ENCODE measurements at places on chromosomes 7 and 10.

DNA sequence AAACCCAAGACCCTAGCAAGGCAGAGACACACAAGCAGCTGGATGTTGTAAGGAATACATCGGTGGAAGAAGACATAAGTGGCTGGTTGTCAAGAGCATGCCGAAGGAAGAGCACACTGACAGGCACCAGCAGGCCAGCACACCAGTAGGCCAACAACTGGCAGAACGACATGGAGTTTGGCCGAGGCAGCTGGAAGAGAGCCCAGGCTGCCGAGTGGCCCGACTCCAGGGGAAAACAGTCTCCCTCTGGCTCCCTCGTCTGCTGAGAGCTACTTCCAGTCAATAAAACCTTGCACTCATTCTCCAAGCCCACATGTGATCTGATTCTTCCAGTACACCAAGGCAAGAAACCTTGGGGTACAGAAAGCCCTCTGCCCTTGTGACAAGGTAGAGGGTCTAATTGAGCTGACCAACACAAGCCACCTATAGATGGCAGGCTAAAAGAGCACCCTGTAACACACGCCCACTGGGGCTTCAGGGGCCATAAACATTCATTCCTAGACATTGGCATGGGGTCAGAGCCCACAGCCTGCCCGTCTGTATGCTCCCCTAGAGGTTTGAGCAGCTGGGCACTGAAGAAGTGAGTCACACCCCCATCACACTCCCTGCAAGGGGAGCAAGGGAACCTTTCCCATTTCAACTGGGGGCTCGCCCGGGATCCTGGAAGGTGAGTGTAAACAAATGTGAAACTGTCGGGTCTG, 14.7 kb upstream of the TNS3 start:
- no peak for DNase-seq

DNA sequence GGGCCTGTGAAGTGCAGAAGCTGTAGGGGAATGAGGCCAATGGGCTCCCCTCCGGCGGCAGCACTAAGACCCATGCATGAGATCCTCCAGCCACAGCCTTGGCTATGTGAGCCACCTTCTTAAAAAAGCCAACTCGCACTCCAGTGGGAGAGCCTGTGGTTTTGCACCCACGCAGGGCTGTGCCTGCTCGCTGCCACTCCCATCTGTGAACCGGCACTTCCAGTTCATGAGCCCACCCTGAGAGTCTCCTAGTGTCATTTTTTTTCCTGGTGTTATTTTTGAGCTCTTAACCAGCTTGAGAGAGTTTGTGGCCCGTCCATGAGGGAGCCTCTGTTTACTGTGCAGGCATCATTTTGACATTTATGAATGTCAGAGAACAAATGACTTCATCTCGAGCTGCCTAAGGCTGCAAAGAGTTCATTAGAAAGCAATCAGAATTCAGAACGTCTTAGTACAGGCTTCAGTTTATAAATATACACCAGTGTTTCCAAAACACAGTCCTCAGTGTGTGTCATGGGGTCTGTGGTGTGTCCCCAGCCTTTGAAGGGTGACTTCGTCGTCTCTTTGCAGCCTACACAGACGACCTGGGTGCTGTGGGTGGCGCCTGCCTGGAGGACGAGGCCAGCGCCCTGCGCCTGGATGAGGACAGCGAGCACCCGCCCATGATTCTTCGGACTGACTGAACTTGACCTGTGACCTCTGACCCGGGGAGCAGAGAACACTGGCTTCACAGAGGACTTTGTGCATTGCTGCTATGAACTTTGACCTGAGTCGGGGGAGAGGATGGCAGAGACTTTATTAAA, 40.4 kb downstream of the WIPI2 start:
- no peak for DNase-seq

- no peak for DNase-seq
Observed at GRCh38 chr7:1041551-1042491, 2.5 kb upstream of the GPR146 start.

- DNase-seq, result no peak
Observed at GRCh38 chr7:116193329-116194087, 16.8 kb upstream of the TES start.

GRCh38 chr7:134784251-134785049, 5.0 kb downstream of the CALD1 start:
- no peak for DNase-seq

- DNase-seq, result no peak
Observed at GRCh38 chr10:29611781-29612381, 22.9 kb downstream of the SVIL start.

DNA sequence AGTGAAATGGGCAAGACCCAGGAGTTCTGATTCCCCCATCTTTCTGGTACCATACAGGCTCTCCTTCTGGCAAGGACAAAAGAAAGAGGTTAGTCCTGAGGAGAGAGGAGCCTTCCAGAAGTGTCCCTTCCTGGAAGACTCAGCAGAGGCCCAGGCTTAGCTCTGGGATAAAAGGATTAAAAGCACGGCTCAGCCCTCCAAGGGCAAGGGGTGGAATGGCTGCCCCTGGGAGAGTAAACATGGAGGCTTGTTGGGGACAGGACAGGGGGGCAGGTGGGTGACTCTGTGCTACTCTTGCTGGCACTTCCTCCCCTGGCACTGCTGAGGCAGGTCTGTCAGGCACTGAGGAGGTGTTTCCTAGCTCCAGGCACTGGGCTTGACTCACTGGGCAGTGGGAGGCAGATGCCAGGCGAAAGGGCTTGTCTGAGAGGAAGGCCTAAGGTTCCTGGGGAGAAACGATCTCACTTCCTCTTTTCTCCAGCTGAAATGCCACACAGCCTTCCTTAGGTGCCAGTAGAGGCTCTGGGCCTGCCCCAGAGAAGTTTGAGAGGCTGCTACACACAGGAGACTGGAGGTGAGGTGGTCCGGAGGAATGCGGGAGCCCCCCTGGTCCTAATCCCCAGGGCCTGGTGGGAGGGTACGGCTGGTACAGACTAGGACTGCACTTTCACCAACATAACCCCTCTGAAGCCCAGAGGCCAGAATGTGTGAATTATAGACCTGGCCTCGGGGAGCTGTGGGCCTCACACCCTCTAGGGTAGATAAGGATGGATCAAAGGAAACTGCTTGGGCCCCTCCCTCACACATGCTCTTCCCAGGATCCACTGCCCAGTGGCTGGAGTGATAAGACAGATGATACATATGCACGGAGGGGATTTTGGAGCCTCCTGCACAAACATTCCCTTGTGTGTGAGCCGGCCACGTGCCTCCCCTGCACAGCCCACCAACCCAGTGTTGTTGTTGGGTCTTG, 63.2 kb upstream of the PODXL start:
- DNase-seq, result no peak

GRCh38 chr7:23249486-23249885, 2.9 kb downstream of the GPNMB start:
- no peak for DNase-seq

GRCh38 chr7:109844362-109844761, 1246.6 kb upstream of the LRRN3 start:
- no peak for DNase-seq

GRCh38 chr7:121032645-121033460, 44.3 kb downstream of the CPED1 start:
- no peak for DNase-seq

- no peak for DNase-seq
Observed at GRCh38 chr7:43584195-43584586, 1.3 kb downstream of the STK17A start.

DNA sequence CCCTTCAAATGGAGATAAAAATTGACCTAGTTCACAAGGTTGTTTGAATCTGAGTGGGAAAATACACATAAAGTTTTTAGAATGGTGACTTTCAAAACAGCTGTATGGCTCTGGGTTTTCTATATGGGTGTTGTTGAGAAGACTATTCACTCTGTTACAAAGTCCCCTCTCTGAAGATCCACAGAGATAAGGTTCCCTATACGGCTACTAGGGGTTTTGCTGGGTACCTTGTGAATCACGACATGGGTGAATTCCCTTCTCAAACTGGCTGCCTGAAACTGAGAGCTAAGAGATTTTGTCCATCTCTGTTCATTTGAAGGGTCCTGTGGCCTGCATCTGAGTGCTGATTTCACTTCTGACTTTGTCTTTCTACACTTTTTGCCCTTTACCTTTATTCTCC, 11.8 kb upstream of the SLC13A1 start:
- DNase-seq, result no peak

GRCh38 chr7:45084336-45084735, 4.4 kb downstream of the NACAD start:
- DNase-seq, result no peak

DNA sequence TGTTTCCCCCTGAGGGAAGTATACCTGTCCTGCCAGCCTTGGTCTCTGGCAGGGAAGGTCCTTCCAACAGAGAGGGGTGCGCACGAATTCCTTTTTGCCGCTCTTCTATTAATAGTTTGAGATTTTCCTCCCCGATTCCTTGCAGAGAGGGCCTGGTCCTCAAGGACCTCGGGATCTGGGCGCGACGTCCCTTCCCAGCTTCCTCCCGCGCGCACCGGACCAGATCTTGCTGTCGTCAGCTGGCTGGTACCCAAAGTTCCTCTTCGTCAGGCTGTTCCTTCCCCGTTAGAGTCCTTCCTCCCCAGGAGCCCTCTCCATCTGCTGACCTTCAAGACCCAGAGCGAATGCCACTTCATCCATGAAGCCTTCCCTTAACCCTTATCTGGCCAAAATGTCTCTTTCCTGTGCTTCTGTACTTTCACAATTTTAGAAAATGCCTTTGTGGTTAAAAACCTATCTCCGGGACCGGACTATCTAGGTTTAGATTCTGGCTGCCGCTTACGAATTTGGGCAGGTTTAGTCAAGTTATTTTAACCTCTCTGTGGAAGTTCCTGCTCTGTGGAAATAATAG, 851 bp upstream of the GOT1 start:
- no peak for DNase-seq

DNA sequence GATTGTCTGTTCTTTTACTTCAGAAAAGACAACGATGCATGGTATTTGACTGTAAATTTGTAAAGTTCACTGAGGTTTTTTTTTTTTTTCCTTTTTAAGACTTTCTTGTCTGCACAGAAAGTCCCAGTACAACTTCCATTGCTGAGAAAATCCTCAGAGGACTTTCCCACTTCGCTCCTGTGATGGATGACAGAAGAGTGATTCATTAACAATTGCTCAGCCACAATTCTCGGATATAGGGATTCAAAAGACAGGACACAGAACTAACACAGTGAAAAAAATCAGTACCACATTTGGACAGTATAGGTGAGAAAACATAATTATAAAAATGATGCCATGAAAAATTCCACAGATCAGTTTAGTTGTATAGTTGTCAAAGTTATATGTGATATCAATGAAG, 48.0 kb downstream of the SEC23IP start:
- no peak for DNase-seq

GRCh38 chr7:98133621-98134303, 27.1 kb downstream of the LMTK2 start:
- DNase-seq, result no peak

GRCh38 chr7:143444785-143445184, 1.5 kb downstream of the TAS2R60 start:
- no peak for DNase-seq

DNA sequence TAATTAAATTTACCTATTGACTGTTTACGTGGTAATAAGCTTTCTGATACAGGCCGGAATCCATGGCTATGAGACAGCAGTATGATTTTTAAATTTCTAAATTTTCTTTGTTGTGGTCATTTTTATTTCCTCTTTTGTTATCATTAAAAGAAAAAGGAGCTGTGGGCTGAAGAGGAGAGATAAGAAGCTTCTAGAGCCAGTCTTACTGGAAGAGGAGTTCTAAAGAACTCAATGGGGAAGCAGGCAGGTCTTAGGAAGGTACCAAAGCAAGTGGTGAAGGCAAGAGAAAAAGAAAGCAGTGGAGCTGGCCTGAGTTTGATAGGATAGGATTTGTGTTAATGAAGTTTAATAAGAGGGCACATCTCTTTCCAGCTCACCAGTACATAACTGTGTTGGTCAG, 1187.8 kb downstream of the CNTNAP2 start:
- no peak for DNase-seq

DNA sequence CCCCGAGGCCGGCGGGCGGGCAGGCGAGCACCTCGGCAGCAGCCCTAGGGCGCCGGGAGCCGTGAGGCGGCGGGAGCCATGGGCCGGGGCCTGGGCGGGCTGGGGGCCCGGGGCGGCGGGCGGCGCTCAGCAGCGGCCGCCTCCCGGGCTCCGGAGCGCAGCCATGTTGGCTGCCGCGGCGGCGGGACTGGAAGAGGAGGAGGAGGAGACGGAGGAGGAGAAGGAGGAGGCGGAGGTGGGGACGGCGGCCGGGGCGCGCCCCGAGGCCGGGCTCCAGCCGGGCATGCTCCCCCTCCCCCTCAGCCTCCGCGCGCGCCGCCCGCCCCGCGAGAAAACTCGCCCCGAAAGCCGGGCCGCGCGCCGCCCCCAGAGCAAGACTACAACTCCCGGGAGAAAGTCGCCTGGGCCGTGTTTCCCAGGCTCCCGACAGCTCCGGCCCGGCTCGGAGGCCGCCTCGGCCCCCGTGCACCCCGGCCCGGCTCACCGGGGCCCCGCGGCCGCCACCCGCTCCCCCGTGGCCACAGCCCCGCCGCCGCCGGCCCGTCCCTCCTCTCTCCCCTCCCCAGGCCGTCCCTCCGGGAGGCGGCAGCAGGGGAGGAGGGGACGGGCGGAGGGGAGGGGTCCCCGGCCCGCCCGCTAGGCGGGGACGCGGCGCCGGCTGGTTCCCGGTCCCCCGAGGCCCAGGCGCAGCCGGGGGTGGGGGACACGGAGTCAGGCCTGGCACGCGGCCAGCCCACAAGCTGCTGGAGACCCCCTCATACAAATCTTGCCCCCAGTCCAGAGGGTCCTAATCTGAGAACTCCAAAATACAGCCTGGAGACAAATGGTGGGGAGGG, at the start of gene DLG5:
TSS of gene DLG5 (minus strand) at position 190 of the 836 bp plus-strand sequence. CDS start 235 bp downstream, outside the sequence.
- no peak for DNase-seq

GRCh38 chr7:123789817-123790216, 41.0 kb upstream of the WASL start:
- no peak for DNase-seq

GRCh38 chr7:137962875-137963507, 38.9 kb downstream of the CREB3L2 start:
- no peak for DNase-seq

DNA sequence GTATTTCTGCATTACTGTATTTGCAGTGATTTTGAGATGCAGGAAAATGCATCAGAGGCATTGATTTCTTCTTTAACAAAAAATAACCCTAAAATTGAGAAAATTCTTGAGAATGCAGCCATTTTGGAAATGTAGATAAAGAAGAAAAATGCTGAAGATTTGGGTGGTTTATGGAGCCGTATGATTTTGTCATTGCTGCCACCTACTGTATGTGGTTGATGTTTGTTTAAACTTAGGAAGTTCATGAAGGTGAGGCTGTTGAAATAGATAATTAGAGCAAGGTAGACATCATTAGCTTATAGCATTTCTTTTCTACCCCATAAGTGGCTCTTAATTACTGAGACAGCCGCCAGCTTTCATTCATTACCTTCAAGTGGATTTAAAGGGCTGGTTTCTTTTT, 92.1 kb upstream of the SAMD8 start:
- no peak for DNase-seq

DNA sequence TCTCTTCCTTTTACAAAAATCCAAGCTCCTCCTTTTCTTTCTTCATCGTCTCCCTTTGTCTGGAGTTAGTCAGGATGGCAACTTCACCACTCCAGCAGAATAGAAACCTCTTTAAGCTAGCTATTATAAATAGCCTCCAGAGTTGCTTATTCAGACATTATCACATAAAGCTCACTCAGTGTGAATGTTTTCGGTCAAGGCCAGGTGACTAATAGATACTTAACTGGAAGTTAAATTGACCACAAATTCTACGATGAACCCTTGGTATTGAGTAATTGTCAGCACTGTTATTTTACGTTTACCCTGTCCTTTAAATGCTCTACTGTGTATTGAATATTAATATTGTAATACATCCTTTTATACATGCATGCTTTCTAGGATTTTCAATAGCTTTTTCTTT, 340.4 kb downstream of the OTUD1 start:
- DNase-seq, result no peak

Measured in stimulated activated CD8-positive, alpha-beta memory T cell treated with anti-CD3 and anti-CD28 coated beads, Interleukin-15, amount 100 ng/mL, for 1 hour (primary cell).